ENCODE measurements at places on chromosomes 7 and 10.

GRCh38 chr7:539731-540411, 20.2 kb upstream of the PDGFA start:
- DNase-seq: no peak

GRCh38 chr10:29804025-29804852, 169.5 kb upstream of the SVIL start:
- no peak for DNase-seq

GRCh38 chr7:4751398-4751947, 23.9 kb upstream of the AP5Z1 start:
- DNase-seq: no peak

GRCh38 chr7:98307971-98308466, 26.5 kb downstream of the BRI3 start:
- no peak for DNase-seq

DNA sequence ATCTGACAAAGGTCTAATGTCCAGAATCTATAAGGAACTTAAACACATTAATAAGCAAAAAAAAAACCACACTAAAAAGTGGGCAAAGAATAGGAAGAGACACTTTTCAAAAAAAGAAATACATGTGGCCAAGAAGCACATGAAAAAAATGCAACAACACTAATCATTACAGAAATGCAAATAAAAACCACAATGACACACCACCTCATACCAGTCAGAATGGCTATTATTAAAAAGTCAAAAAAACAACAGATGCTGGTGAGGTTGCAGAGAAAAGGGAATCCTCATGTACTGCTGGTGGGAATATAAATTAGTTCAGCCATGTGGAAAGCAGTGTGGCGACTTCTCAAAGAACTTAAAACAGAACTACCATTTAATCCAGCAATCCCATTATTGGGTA, 119.0 kb downstream of the LMBR1 start:
- no peak for DNase-seq

DNA sequence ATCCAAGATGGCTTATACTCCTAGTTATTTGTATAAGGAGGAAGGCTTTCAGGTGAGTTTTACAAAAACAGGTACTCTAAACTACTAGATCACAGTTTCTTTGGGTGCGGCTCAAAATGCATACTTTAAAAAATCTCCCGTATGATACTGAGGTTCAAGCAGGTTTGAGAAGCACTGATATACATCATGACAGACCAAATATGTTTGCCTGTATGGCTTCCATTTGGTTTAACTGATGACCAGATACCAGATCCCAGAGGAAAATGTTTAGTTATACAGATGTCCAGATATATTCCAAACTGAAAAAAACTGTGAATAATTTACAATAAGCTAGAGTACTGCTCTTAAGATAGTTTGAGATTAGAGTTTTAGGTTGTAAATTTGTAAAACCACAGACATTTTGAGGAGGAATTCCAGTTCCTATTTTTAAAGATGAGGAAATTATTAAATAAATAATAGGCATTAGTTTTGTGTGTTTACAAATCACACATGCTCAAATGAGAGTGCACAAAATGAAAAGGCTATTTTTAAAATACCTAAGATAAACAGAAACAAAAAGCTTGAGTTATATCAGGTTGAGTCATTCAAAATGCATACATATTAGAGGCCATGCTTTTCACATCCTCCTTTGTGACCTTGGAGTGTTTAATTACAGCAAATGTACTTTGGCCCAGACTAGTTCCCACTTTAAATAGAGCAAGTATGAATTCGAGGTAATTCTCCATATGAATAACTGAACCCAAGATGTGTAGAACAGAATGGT, 60.5 kb downstream of the SEMA3C start:
- no peak for DNase-seq

DNA sequence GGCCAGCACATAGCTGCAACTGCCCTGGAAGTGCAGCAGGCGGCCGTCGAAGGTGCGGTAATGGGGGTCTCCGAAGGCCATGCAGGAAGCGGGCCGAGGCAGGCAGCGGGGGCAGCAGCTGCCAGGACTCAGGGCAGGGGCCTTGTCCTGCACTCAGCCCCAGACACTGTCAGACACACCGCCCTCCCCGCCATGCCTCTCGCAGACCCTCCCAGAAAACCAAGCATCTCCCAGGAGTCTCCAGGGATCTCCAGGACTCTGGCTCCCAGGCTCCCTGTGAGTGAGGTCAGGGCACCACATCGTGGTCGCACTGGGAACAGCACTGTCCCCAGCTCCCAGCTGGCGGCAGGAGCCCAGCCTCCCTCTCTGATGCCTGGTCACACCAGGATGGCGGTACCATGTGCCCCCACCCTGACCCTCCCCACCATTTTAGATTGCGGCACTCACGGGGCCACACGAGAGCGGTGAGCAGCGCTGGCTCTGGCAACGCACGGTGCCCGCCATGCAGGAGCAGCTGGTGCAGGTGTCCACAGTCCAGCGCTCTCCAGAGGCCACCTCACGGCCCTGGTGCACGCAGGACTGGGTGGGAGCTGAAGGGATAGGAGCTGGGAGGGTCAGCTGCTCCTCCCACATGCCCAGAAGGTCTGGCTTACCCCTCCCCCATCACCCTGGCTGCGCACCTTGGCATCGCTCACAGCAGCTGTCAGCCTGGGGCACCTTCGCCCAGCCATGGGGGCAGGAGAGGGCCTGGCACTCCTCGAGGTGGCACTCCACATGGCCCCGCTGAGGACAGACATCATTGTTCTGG, 17.5 kb downstream of the ATP6V1F start:
- peak; percentile 90 for DNase-seq

DNA sequence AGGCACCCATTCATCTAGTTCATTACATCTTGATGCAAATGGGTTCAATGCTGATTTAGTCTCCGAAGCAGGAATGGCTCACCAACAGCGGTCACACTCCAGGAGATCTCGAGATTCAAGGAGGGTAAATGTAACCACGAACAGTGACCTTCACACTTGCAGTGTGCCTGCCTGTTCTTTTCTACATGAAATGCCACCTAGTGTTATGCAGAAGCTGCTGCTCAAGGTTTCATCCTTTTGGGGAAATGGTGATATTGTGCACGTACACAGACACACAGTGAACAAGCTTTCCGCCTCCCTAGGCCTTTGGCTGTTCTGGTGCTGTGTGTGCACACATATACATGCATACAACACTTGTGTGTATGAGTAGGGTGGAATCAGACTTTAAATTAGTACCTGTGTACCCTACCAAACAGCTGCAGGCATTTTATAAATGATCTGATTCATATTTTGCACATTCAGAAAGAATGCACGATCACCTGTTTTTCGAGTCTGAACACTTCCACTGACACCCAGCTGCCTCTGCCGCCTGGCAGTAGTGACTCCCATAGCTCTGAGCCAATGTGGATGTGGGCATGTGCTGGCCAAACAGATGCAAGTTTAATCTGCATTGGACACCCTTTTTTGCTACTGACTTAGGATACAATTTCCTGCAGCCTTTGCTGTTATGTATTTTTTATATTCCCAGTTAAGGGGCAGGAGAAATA, 100.5 kb downstream of the TACC2 start:
- no peak for DNase-seq

DNA sequence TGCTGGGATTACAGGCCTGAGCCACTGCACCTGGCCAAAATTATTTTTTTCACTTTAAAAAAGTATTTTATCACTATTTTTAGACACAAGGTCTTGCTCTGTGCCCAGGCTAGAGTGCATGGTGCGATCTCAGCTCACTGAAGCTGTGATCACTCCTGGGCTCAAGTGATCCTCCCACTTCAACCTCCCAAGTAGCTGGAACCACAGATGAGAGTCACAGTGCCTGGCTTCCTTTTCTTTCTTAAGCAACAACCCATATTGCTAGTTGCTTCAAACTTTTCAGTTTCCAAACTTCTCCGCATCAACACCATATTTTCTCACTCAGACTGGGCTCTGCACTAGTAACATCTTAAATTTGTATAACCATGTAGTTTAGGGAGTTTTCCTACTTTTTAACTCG, 9.5 kb upstream of the SMC3 start:
- DNase-seq: no peak

GRCh38 chr10:4902571-4903011, 60.6 kb upstream of the AKR1C1 start:
- no peak for DNase-seq

DNA sequence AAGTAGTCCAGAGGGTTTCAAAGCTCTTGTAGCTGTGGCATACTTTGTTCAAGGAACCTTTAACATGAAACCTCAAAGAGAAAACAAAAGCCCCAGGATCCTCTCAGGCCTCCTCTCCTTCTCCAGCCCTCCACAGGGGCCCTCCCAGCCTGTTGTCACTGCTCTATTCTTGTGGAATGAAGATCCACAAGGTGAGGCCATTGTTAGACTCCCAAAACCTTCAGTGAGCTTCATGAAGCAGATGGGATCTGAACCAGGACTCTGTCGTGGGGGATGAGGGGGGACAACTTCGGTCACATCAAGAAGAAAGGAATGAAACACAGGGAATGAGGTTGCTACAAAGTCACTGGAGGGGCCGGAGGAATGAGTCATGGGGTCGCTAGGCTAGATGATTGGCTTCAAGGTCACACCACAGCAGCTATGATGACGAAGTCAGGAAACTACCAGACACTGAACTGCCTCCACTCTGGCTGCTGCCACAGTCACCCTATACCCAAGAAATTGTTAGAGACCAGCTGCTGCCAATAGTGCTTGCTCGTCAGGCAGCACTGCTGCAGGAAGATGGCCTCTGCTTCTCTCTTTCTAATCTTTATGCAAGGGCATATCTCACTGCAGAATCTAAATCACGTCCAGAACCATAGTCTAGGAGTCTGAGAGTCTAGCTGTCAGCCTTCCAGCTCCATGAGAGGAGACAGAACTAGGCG, 208.8 kb downstream of the HIBADH start:
- no peak for DNase-seq

DNA sequence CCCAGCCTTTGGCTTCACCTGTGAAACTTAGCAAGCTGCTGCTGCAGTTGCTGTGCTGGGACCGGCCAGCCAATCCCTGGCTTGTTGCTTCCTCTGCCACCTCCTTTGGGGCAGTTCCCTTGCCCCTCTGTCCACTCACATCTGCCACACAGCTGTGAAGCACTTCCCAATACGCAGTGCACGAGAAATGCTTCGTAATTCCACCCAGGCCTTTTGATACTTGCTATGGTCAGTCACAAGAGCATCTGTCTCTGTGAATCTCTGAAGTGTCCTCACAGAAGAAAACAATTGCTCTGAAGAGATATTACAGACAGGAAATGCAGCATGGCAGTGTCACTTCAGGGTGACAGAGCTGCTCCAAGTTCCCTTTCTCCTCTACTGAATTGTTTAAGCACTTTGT, 208.5 kb downstream of the PTEN start:
- no peak for DNase-seq

- no peak for DNase-seq
Observed at GRCh38 chr7:158733775-158734494, 29.3 kb upstream of the NCAPG2 start.

- no peak for DNase-seq
Observed at GRCh38 chr7:34454381-34454780, 203.6 kb upstream of the NPSR1 start.

DNA sequence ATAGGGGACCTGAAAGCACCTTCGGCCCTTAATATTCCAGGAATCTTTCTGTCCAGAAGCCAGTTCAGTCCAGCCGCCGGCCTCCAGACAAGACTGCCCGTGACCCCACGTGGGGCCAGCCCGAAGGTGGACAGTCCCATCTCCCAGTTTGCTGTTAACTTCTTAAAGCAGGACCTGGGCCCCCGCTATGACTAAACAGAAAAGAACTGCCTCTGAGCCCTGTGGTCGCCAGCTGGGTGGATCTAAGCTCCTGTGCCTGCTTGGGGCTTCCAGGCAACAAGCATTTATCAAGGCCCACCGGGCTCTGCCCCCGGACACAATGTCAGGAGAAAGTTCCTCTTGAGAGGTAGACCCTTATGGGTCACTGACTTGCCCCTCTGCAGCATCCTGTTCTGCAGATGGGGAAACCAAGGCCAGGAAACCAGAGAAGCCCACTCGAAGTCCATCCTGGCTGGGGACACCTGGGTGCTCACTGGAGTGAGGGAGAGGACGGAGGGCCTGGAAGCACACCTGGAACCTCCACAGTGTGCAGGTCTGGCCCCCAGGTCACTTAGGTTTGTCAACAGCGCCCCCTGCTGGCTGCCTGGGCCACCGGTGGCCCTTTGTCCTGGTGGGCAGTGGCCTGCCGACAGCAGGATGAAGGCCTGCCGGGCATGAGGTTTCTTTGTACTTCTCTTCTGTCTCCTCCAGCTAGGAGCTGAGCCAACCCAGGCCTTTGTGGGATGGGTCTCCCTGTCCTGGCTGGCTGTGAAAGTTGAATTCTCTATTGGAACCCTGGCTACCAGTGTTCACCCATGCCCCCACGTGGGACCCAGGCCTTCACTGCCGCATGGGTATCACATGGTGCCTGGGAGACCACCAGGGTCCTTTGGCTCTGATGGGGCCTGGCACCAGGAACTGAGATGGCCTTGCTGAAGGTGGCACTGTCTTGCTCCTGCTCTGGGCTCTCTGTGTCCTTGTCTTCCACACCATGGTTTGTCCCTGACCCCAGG, 128.0 kb downstream of the ZMIZ1 start:
- DNase-seq: peak; percentile 90

- no peak for DNase-seq
Observed at GRCh38 chr7:138837627-138838026, 39.6 kb upstream of the ATP6V0A4 start.

GRCh38 chr10:123109466-123109865, 26.3 kb upstream of the HMX3 start:
- no peak for DNase-seq

DNA sequence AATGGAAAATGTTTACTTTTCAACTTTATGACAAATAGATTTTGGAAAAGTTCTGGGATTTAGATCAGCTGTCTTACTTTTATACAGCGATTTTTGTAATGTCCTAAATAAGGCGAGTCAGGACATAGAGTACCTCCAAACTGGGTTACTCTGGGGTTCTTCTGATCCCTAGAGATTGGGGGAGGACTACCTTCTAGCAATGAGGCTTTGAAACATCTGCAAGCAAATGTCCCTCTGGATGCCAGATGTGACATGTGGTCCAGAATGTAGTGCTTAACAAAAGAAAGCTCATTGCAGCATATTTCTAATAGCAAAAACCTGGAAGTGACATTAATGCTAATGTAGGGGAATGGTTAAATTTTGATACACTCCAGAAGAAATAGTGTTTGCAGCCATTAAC, 36.1 kb downstream of the ABRAXAS2 start:
- no peak for DNase-seq

DNA sequence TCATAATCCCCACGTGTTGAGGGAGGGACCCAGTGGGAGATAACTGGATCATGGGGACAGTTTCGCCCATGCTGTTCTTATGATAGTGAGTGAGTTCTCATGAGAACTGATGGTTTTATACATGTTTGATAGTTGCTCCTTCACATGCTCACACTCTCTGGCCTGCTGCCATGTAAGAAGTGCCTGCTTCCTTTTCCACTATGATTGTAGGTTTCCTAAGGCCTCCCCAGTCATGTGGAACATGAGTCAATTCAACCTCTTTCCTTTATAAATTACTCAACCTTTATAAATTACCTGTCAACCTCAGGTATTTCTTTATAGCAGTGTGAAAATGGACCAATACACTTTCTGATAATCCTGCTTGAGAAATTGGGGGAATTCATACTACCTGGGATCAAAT, 80.2 kb downstream of the ZNF37A start:
- no peak for DNase-seq

GRCh38 chr10:28873540-28873939, 196.2 kb downstream of the BAMBI start:
- no peak for DNase-seq
